ENCODE measurements at places on chromosomes 3 and 15.

DNA sequence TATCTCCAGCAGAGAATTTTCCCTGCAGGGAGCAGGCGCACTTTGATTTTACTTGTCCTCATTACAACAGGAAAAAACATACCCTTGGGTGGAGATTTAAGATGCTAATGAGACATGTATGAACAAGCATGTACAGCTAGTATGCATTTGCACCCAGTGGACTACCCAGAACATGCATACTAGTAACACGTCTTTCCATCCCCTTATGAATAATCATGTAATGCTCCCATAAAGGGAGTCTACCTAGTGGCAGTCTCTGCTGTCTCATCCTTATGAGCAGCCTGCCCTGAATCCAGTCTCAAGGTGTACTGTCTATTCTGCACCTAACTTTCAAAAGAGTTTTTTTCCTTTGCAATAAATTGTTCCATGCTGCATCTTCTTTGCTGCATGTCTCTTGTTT lies 1222.0 kb downstream of the ROBO1 start:
- no peak for DNase-seq

- no peak for DNase-seq
Observed at GRCh38 chr15:61997786-61998185, 62.5 kb downstream of the VPS13C start.

DNA sequence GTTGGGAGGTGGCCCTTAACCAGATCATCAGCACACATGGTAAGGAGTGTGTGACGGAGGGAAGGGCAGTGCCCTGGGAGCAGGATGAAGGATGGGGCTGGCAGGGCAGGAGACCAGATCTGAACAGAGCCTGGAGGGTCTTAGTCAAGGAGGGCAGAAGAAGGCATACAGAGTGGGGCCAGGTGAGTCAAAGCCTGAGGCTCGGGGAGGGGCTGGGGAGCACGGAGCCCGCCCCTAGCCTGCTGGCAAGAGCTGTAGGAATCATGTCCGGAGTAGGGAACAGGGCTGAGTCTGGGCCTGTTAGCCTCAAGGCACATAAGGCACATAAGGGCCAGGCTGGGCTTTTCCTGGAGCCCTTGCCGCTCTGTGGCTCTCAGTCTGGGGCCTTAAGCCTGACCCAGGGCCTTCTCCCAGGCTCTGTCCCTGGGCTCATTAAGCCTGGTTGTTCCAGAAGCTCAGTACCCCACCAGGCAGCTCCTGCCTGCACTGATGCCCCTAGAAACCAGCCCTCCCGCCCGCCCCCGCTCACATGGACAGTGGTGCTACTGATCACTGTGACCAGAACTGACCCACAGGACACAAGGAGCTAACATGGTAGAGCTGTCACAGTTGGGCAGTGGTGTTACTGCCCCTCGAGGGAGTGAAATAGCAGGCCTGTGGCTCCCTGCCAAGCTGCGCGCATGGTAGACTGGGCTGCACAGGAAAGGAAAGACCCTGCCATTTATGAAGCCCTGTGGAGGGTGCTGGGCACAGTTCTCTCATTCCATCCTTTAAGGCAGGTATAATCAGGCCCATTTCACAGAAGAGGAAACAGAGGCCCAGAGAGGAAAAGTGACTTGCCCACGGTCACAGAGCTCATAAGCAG lies 14.6 kb downstream of the ISG20 start:
- no peak for DNase-seq

- DNase-seq, result no peak
Observed at GRCh38 chr3:194043516-194043915, 92.4 kb upstream of the HES1 start.

- DNase-seq, result no peak
Observed at GRCh38 chr3:53089511-53089910, 40.7 kb downstream of the RFT1 start.

DNA sequence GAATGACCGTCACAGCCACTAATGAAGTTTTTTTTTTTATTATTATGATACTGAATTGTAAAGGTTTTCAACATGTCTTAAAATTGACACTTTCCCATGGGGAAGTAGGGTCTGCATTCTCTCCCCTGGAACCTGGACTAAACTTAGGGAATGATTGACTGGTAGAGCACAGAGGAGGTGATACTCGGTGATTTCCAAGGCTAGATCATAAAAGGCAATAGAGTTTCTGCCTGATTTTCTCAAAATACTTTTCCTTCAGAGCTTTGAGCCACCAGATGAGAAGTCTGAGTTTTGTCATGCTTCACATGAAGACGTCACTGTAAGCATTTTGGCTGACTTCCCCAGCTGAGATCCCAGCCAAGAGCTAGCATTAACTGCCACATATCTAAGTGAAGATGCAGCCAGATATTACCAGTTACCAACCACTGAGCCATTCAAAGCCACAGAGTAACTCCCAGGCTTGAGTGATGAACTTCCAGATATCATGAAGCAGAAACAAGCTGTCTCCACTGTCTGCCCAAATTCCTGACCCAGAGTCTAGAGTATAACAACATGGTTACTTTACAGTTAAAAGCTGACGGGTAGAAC lies 105.8 kb downstream of the LSAMP start:
- no peak for DNase-seq

- DNase-seq, result no peak
Observed at GRCh38 chr3:82048711-82049110, 287.3 kb upstream of the GBE1 start.

DNA sequence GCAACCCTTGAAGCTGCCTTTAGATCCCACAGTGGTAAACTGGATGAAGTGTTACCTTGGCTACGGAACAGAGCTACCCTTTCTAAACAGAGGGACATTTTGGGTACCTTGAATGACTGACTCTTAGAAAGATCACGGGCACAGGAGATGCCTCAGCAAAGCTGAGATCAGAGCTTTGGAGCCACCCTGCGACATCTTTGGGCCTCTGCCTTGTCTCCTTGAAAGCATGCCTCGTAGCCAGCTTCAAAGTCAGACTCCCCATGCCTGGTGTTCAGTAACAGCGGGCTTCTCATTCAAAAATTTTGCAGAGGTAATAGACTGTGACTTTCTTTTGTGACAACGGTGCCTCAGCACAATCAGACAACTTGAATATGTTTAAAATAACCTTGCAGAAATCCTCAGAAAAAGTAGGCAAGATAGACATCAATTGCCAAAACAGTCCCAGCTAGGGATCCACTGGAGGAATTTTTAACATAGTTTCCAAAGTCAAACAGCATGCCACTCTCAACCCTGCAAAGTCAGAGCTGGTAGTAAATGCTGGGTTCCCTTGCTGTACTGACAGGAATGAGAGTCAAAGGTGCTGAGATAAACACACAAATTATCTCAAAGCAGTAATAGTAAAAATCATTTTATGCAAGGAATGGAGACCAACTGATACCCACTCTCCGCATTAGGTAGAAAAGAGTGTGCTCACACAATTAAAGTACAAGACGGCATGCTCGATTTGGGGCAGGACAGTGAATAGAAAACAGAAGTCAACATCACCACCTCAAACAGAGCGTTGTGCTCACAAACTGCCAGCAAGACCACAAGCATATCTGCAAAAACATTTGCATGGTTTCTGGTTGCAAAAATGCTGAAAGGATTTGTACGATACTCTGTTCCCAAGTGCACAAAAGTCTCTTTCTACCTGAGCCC lies 82.1 kb downstream of the MYO1E start:
- DNase-seq, result no peak

DNA sequence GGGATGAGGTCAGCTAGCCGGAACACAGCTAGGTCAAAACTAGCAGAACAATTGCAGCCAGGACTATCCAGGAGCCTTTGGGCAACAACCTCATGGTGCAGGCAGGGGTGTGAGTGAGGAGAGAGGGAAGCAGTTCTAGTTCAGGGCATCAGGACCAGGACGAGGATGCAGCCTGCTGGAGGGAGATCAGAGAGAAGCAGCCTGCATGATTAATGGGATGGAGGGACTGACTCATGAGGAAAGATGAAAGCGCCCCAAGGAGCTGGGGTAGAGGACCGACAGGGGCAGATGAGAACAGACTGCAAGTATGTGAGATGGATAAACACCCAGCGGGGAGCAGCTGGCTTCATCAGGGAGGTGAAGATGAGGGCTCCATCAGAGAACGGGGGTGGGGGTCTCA lies 37.9 kb upstream of the LRTM1 start:
- no peak for DNase-seq

DNA sequence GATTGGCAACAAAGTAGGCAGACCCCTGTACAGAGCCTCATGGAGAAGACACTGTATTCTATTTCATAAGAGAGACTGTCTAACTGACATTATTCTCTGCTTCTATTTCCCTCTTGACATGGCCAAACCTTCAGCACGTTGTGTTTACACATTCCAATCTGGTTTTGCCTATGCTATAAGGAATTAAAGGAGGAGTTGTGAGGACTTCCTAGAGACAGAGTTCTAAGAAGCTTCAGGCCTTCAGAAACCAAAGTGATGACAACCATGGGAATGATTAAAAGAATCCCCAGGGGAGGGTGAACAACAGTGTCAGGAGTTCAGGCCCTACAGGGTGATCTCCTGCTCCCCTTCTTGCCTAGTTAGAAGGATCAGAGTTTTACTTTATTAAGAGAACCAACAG lies 44.9 kb upstream of the CAPN7 start:
- no peak for DNase-seq

DNA sequence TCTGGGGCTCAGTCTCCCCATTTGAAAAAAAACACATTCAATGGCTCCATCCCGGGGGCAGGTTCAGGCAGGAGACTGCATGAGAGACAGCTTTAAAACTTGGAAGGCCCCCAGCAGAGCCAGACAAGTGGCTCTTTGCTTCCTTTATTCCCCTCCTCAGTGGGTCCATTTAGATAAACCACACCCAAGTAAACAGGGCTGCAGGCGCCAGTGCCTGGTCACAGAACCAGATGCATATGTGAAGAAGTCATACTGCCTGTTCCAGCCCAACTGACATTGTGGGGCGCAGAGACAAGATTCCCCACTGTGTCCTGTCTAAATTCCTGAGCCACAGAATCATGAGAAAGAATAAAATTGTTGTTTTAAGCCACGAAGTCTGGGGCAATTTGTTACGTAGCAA lies 9.0 kb downstream of the FBN1 start:
- peak; percentile 7 for DNase-seq

DNA sequence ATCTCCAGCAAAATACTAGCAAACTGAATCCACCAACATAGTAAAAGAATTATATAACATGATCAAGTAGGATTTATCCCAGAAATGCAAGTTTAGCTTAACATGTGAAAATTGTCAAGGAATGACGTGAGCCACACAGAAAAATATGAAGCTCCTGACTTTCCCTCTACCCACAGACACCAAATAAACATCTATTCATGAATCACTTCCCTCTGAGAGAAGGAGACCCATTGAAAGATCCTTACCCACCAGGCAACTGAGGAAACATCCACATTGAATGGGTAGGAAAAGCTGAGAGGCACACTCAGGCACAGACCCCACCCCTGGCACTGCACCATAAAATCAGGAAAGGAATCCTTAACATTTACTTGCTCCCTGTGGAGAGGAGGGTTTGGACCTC lies 102.2 kb upstream of the MANF start:
- DNase-seq, result no peak

DNA sequence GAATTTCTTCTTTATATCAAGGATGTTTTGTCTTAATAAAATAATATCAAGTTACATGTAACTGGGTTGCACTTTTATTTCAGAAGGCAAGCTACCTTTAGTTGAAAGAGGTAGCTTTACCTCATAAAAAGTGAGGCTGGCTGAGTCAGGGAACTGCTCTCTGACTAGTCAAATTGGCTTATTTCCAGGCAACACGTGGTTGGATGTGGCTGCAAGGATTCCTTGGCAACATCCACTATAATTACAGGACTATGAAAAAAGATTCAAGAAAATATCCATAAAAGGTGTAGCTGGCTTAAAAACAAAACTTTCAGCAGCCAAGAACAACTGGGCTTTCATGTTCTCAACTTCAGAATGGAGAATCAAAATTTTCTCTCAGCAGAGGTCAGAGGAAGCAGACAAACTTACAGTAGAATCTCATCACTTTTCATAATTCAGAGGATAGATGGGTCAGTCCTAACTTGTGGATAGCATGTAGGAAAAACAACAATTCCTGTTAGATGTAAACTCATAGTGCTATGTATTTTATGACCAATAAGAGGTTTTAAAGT lies 779.1 kb downstream of the MECOM start:
- DNase-seq, result no peak

GRCh38 chr3:179933080-179933479 lies 103.7 kb downstream of the PEX5L start:
- no peak for DNase-seq

- no peak for DNase-seq
Observed at GRCh38 chr3:178560759-178561158, 24.5 kb downstream of the KCNMB2 start.

DNA sequence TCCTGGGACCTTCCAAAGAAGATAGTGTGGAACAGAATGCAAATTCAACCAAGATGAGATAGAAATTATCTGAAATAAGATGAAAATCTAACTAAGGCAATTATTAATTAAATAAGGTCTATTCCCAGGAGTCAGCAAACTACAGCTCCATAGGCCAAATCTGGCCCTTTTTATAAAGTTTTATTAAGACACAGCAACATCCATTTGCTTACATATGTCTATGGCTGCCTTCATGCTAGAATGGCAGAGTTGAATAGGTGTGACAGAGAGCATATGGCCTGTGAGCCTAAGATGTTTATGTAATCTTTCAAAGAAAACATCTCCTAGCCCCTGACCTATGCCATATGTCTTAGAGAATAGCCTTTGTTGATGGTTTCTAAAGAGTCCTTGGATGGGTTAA lies 503.0 kb downstream of the EDEM1 start:
- DNase-seq, result no peak

GRCh38 chr3:145522179-145522578 lies 638.8 kb downstream of the PLOD2 start:
- no peak for DNase-seq

DNA sequence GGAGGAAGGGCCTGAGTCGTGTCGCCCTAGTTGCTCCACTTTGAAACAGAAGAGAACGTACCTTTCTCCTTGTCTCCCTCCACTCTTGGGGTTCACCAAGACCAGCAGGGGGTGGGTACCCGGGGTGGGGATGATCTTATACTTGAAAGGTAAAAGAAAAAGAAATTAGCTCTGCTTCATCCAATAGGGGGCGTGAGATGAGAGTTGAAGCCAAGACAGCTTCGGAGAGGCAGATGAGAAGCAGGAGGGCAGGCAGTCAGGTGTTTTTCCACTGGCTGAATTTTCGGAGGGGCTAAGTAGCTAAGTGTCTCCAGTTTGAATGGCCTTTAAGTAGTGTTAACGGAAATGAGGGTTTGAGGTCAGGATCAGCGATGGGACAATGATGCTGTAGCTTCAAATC lies 100.4 kb downstream of the DGKG start:
- DNase-seq, result no peak

- DNase-seq, result no peak
Observed at GRCh38 chr3:150074277-150074676, 103.6 kb upstream of the PFN2 start.
